NCI-H1417 (cell line): ENCODE measurements at places on chromosomes 2 and 18.

DNA sequence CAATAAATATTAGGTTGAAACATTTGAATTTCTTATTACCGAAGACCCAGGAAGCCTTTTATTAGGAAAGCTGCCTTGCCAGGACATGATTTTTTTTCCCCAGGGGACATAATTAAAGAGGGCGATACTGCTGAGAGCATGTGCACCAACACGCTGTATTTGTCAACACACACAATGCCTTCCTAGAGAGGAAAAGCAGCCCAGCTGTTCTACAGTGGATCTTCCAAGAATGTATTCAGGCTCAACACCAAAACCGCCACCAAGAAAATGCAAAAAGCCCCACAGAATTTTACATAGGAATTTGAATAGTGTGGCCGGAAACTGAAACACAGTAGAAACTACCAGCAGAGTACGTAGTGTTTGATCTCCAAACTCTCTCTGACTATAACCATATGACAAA, 320.4 kb downstream of the DLGAP1 start:
- DNase-seq: no peak

GRCh38 chr2:25041307-25041927, 459 bp upstream of the EFR3B start:
- peak; percentile 90 for DNase-seq

- no peak for DNase-seq
These were observed 151.8 kb downstream of the FAM161A start for GRCh38 chr2:61702088-61702467.

- no peak for DNase-seq
These were observed 33.3 kb upstream of the KLF11 start for GRCh38 chr2:10009811-10010781.
